Osteoblast (primary cell): ENCODE measurements at places on chromosomes 5 and 9.

- no peak for DNase-seq
Observed at GRCh38 chr5:13997514-13997913, 53.0 kb upstream of the DNAH5 start.

GRCh38 chr5:109748546-109748945 lies 58.8 kb downstream of the MAN2A1 start:
- no peak for DNase-seq

GRCh38 chr9:121411993-121412392 lies 41.9 kb upstream of the STOM start:
- DNase-seq = no peak

DNA sequence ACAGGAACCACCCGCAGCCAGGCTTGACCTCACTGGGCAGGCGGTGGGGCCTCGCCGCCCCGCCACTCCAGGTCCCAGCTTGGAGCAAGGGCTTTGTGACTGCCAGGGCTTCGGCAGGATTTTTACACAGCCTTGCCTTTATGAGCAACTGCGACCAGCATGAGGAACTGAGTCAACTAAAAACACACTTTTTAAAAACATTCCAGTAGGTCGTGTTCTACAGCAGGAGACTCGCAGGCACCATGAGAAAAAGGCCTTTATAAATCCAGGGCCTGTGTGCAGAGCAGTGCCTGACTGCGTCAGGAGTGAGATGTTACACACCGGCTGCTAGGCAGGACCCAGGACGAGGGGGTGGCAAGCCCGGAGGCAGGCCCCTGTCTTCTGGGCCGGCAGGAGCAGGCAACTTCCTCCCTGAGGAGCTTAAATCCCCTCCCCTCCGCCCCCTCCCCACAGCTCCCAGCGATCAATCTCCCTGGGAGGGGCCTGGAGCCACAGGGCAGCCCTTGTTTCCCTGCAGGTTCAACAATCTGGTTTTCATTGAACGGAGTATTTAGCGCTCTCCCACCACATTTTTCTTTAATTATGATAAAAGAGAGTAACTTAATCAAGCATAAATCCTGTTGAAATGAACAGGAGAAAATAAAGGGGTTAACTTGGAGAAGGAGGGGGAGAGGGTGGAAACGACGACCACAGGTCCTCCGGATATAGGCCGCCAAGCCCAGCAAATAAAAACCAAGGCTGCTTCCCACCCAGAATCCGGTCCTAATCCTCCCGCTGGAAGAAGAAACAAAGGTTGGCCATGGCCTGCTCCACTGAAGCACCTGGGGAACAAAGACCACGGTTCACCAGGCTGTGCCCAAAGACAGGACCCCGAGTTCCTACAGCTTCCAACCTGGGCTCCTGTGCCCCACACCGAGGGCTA lies 92.5 kb downstream of the ROR2 start:
- DNase-seq = no peak

- peak; percentile 80 for DNase-seq
Observed at GRCh38 chr5:173395257-173395932, 67.2 kb upstream of the STC2 start.

- DNase-seq = no peak
Observed at GRCh38 chr5:171660434-171660833, 125.2 kb upstream of the SMIM23 start.

- DNase-seq = no peak
Observed at GRCh38 chr5:2135833-2136232, 253.1 kb upstream of the IRX4 start.

DNA sequence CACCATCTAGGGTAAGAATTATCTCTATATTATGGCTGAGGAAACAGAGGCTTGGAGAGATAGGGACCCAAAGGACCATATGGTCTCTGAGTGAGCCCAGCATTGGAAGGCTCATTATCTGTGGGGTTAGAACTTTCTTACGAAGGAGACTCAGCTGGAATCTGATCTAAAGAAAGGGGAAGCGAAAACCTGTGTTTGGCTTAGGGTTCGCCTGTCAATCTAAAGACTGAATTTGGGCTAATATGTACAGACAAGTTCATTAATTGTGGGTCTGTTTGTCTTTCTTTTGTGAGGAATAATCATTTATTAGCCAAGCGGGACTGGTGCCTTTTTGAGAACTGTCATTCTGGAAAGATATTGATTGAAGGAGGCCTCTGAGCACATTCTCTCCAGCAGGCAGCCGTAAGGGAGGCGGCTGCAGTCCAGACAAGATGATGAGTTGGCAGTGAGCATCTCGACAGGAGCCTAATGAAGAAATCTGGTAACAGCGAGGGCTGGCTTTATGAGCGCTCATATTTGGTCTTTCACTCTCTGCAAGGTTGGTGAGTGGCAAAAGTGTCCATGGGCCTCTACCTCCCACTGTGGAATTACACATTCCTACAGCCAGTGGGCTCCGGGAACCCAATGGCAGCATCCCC lies 104.2 kb upstream of the GPR151 start:
- DNase-seq = no peak

GRCh38 chr5:80037366-80037765 lies 2.2 kb downstream of the THBS4 start:
- no peak for DNase-seq

GRCh38 chr9:134055981-134056461 lies 11.8 kb downstream of the BRD3 start:
- DNase-seq = peak; percentile 99

DNA sequence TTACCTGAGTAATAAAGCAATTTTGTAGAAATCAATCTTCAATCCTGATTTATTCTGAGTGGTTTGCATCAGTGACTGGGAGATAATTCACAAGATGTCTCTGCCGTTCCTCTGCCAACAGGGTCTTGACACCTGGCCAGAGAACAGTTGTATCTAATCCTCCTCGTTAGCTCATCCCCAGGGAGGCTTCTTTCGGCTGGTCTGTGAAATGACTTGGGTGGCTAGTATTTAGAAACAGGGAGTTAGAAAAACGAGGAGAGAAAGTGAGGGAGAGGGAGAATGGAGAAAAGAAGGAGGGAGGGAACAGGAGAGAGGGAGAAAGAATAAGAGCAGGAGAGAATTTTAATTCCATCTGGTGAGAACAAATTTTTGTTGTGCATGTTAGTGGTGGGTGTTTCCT lies 600.2 kb upstream of the TLE4 start:
- DNase-seq = no peak

DNA sequence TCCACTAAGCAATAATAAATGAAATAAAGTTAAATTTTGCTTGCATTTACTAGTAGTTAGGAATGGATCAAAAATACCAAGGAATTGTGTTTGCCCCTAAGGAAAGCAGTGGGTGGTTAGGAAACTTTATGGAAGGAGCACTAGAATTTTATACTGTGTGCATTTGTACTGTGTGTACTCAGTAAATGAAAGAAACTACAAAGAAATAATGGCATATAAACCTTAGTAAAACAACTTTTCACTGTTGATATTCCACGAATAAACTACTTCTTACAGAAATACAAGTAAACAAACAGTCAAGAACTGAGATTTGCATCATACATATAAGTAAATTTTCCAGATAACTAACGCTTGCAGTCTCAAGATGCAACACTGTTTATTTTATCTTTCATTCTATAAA lies 103.7 kb upstream of the PARP8 start:
- DNase-seq = no peak

- no peak for DNase-seq
Observed at GRCh38 chr5:97553604-97554452, 370.8 kb upstream of the RIOK2 start.

DNA sequence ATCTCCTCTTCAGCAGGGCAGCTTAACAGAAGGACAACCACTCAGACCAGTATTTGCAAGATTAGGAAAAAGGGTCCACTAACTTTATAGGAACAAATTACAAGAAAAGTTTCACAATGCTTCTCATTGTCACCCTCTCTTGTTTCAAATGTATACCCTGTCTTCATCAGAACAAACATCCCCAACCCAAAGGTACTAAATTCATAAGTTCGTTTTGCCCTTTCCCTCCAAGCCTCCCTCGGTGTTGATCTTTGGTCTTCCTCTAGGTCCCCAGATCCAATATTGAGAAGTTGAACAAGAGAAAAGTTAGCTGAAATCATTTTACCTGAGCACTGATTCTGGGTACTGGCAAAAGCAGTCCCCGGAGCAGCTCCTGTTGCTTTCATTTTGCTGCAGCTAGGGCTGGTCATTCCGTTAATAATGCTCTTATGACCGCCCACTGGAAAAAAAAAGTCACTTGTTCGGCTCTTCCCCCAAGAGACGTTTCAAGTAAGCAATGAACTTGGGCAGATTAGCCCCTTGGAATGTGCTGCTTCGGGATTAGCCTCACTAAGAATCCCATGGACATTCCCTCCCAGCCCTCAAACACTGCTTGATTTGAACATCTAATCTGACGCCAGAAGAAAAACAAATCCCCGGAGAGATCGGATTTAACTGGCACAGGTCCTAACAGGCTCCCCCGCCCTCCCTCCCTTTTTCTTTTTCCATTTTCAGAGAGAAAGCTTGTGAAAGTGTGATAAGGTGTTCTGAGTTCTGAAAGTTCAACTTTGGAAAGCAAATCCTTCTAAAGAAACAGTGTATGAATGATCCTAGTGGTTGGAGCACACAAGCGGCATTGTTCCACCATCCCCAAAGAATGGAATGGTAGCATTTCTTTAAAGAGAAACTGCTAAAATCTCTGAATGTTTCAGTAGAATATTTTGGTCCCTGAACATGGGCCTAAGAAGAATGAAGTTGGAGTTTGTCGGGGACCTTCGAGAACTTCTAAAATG lies 252.5 kb downstream of the TRPM3 start:
- no peak for DNase-seq

- no peak for DNase-seq
Observed at GRCh38 chr5:159106193-159106568, 6.5 kb upstream of the EBF1 start.

- no peak for DNase-seq
Observed at GRCh38 chr5:81965524-81965923, 6.3 kb upstream of the ATG10 start.

- no peak for DNase-seq
Observed at GRCh38 chr9:86503314-86503713, 149.1 kb upstream of the TUT7 start.

DNA sequence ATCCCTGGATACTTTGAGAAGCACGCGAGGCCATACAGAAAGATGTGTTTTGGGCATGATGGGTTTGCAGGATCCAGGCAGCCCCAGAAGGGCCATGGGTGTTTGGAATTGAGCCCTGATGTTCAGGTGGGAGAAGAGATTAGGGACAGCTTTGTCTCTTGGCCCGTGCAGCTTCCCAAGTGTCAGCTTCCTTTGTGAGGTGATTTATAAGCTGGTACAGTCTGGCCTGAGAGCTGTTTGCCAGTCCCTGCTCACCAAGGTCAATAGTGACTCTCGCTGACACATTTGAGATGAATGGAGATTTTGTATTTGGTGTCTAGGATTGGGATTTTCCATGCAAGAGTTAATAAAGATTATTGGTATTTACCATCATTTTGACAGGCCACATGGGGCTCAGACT lies 165.9 kb downstream of the ICE1 start:
- DNase-seq = no peak

DNA sequence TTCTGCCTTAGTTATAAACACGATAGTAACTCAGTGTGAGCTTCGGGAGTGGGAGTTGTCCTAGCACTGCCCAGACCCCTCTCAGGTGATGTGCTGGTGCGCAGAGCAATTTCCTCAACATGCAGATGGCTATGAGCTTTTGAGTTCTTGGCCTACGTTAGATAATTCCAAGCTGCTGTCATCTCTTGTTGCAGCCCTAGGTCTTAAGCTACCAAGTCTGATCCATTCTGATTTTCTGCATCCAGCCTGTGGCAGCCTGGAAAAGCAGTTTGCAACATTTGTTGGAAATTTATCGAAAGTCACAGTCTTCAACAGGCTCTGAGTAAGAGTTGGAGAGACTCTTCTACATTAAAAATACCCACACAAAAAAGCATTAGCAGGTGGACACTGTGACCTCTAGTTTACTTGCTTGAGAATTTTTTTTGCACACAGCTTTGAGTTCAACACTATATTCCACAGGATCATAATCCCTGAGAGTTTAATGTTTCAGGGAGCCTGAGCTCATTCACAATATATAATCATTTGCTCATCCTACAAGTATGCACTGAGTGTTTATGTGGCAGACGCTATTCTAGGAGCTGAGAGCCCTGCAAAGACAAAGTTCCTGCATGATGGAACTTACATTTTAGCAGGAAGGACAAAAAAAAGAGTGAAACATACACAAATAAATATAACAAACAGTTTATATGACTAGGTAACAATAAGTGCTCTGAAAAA lies 91.6 kb downstream of the UBE2QL1 start:
- no peak for DNase-seq

DNA sequence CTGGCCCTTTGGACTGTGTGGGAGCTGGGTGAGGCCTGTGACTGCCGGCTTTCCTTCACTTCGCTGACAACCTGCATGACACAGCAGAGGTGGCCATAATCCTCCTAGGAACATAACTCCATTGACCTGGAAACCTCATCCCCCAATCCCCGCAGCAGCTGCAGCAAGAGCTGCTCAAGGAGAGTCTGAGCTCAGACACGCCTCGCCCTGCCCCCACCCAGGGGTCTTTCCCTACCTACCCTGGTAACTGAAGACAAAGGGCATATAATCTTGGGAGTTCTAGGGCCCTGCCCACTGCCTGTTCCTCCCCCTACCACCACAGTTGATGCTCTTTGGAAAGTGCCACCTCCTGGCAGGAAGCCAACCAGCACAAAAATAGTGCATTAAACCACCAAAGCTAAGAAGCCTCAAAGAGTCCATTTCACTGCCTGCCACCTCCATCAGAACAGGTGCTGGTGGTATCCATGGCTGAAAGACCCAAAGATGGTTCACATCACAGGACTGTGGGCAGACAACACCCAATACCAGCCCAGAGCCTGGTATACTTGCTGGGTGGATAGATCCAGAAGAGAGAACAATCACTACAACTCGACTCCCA lies 18.4 kb downstream of the TRIM36 start:
- DNase-seq = no peak

- DNase-seq = no peak
Observed at GRCh38 chr9:90546200-90546599, 96.4 kb downstream of the DIRAS2 start.

DNA sequence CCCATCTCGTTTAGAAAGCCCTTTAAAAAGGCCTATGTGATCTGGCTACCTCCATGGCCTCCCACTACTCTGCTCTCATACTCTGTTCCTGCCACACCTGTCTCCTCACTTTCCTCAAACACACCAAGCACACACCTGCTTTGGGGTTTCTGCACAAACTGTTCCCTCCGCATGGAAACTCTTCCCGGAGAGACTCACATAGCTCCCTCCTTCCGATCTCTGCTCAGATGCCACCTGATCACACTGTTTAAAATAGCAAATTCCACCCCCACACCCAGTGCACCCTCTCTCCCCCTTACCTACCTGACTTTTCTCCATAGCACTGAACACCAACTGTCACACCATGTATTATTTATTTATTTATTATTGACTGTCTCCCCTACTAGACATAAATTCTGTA lies 84.0 kb upstream of the NR4A3 start:
- DNase-seq = no peak

GRCh38 chr9:135504262-135505243 lies 4.1 kb downstream of the MRPS2 start:
- DNase-seq = peak; percentile 98

DNA sequence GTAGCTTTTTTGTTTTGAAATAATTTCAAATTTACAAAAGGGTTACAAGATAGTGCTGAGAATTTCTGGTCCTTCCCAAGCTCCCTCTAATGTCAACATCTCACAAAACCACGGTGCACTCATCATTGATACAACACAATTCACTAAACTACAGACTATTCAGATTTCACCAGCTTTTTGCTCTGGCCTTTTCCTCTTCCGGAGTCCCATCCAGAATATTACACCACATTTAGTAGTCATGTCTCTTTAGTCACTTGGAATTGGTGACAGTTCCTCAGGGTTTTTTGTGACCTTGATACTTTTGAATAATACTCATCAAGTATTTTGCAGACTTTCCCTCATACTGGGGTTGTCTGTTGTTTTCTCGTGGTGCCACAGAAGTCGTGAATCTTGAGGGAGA lies 484.0 kb downstream of the GADD45G start:
- DNase-seq = no peak
